ENCODE measurements at places on chromosomes 13 and 19. TPM values are rescaled to one million over a fixed set of nuclear protein-coding genes. Genes with fewer than 3 reads are reported as not detected.

GRCh38 chr13:49148405-49148804, 71.7 kb upstream of the MLNR start:
- no peak for DNase-seq

ZNF415 gene
- not detected for total RNA-seq

DNA sequence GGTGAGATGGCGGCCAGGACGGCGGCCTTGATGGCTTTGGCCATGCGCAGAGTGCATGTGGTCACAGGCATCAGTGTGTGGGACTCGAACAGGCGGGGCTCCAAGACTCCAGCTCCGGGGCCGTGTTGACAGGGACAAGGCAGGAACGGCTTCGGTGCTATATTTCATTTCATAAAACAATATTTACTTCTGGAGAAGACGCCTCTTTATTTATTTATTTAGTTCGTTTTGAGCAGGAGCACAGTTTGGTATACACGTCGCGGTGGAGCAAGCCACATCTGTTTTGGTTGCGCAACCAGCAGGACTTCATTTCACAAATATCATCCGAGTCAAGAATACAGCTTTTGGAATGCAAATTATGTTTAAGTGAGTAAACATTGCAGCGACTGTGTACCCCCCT, 166.7 kb upstream of the TSHZ3 start:
- no peak for DNase-seq

GRCh38 chr13:105773241-105773640, 762.2 kb downstream of the EFNB2 start:
- no peak for DNase-seq

ZNF541 gene
- not detected for total RNA-seq

FLT3LG gene
- total RNA-seq: 6.8 TPM

CD177 gene
- not detected for total RNA-seq

SIGLEC8 gene
- not detected for total RNA-seq

GRCh38 chr19:1777149-1777548, 23.8 kb downstream of the ONECUT3 start:
- no peak for DNase-seq

- no peak for DNase-seq
Measured at GRCh38 chr13:90713441-90714133, 633.9 kb upstream of the MIR17HG start.

DNA sequence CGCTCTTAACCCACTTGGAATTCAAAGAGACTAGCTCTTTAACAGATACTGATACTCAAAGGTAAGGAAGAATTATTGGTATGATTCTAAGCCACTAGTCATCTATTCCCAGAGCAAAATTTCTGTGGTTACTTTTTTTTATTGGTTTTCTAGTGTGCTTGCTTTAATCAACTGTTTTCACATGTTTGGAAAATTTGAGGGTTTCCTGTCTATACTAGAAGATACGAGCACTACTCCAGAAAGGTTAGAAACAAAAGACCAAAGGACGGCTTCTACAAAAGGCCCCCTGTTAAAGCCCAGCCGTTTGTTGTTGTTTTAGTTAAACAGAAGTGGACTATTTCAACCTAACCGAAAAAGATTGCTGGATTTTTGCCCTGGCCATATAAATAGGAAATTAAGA, 18.5 kb upstream of the LPAR6 start:
- no peak for DNase-seq

TPGS1 gene
- 40.7 TPM for total RNA-seq

DNA sequence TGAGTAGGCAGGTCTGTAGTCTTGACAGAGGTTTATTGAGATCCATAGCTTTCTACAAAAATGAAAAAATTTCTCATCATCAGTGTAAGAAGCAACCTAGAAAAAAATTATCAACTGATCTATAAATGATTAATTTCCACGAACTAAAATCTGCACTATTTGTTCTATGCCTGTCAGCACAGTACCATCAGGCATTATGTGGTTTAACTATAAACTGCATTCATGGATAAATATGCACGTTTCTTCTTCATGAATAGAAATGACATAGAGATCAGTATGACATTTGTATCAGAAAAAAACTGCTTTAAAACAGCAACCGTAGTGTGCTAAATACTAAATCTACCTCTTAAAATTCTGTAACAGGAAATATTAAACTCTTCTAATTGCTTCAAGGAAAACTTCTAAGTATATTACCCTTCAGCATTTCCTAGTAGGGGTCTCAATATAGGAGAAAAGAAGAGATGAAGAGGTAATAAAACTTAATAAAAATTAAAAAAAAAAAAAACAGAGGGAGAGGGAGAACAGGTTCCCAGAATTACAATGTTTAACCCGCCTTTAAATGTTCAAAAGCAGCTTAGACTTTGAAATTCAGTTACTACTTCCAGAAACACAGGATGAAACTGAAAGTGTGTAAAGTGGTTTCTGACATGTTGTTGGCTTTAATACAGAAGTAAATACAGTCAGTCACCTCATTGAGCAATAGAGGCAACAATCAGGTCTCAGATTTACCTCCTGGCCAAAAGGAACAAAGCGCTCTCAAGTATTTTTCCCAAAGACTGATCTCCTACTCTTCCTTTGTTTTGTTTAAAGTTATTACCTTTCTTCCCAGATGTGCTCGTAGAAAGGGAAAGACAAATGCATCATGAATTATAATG, 144.4 kb downstream of the DIAPH3 start:
- no peak for DNase-seq

DNA sequence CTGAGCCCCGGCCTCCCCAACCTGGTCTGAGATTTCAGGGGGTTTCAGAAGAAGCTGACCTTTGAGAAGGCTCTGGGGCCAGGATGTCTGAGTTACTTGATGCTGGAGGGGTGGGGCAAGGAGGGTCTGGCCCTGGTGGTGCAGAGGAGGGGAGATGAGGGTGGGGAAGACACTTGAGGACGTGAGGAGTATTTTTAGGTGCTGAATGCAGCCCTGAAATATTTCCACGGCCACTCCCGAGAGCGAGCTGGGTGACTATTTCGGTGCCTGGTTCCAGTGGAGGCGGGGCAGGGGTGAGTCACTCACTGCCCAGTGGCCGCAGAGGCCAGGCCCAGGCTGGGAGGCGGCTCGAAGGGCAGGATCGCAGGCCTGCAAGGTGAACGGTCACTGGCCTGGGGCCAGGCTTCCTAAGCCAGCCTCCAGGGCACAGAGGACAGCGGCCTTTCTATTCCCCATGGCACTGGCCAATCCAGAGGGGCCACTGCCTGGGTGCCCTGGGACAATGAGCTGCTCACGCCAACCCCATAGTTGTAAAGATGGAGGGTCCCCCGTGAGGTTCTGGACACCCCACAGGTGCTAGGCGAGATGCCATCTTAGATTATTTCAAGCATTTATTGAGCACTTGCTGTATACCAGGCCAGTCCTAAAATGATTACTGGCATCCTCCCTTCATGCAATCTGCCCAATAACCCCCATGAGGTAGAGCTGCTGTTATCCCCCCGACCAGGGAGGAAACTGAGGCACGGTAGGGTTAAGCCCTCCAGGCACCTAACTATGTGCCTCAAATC, 19.7 kb upstream of the JUND start:
- peak; percentile 68 for DNase-seq

DNA sequence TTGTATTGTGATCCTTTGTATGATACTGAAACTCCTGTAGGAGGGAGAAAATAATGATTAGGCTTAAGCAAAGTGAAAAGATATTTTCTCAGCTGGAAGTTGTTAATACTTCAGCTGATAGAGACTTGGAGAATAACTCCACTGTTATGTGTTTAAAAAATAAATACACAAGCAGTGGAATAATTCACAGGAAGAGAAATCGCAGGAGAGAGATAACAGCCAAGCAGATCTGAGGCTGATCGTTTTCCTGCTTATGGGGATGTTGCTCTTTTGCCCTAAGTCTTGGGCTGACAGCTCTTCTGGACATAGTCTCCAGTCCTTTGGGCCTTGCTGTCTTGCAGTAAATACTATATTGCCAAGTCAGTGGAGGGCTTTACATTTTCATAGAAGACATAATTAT, 93.3 kb downstream of the OLFM4 start:
- DNase-seq: no peak

CCDC8 gene
- not detected for total RNA-seq

- no peak for DNase-seq
Measured at GRCh38 chr13:41851351-41851750, 109.6 kb downstream of the VWA8 start.

DNA sequence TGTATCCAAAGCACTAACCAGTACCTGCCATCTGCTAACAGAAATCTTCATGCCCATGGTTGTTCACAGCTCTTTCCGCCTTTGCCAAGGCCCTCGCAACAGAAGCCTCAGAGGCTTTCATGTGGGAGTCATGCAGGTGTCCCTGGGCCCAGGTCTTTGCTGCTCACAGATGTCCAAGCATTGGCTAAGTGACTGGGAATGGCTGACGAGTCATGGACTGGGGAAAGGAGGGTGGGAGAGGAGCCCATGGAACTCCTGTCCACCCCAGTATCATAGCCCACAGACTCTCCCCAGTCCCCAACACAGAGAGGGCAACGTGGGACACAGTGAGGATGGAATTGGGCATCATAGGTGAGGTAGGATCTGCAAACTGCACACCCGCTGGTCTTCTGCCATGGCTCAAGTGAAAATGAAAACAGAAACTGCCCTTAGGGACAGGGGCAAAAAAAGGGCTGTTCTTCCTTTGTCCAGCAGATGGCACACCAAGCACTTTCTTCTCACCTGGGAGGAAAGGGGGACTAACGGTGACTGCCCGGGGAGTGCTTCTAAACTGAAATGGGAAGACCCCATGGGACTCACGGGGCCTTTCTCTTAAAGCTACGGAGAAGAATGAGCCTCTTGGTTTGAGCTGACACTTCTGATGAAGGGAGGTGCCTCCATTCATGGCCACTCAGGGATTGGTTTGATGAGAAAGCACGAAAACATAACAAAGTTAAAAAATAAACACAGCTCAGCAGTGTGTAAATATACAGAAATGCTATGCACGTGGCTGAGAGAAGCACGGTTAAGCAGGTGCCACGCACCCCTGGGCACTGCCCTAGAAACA, 11.1 kb upstream of the DHRS12 start:
- DNase-seq: peak; percentile 68

SOX1 gene
- total RNA-seq: not detected

A1BG gene
- total RNA-seq: 20.3 TPM

- DNase-seq: no peak
Measured at GRCh38 chr13:42891591-42891990, 100.5 kb downstream of the EPSTI1 start.

CKM gene
- total RNA-seq: not detected

- DNase-seq: no peak
Measured at GRCh38 chr19:6429419-6430221, 3.9 kb downstream of the SLC25A41 start.

ZNF226 gene
- 21.8 TPM for total RNA-seq

GRCh38 chr13:42478531-42479156, 95.3 kb upstream of the TNFSF11 start:
- peak; percentile 32 for DNase-seq

GRCh38 chr19:55283548-55284377, at the start of gene BRSK1:
Gene BRSK1 (plus strand): TSS chr19:55283997. CDS start chr19:55284443, 446 bp downstream.
- no peak for DNase-seq

GRCh38 chr13:85093808-85094207, 705.4 kb downstream of the SLITRK6 start:
- DNase-seq: peak; percentile 51

HNRNPM gene
- 109 TPM for total RNA-seq

PLPP2 gene
- 104 TPM for total RNA-seq

GRCh38 chr13:113542751-113543424, 41.7 kb upstream of the TFDP1 start:
- DNase-seq: no peak

CHAMP1 gene
- 26.3 TPM for total RNA-seq

GRCh38 chr13:113905942-113906341, 42.1 kb upstream of the GAS6 start:
- no peak for DNase-seq

- no peak for DNase-seq
Measured at GRCh38 chr13:95035311-95036109, 265.7 kb downstream of the ABCC4 start.

AMER2 gene
- total RNA-seq: not detected

ZNF613 gene
- total RNA-seq: 9.0 TPM

GRCh38 chr13:49694446-49694845, 3.2 kb upstream of the EBPL start:
- DNase-seq: no peak

DNA sequence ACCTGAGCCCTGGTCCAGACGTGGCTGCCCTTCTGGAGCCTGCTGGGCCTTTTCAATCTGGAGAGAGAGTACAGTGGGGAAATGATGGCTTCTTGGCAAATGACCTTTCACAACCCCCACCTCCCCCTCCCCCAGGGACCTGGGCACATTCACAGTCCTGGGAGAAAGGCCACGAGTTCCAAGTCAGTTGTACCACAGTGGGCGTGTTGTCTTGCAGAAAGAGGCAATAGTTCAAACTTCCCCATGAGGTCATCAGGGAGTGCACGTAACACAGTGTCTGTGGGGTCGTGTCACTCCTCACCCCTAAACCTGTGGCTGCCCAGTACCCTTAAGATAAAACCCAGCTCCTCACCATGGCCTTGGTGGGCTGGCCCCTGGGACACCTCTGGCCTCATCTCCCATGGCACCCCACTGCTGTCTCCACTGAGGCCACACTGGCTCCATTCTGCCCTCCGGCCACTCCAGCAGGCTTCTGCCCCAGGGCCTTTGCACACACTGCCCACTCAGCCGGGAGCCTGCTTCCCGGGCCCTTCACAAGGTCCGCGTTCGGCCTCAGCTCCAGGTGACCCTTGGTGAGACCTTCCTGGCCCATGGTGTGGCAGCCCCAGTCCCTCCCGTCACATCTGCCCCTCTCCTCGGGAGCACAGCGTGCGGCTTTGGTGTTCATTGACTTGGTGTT, 13.3 kb downstream of the PLIN4 start:
- DNase-seq: no peak

PRR22 gene
- 5.9 TPM for total RNA-seq

DNA sequence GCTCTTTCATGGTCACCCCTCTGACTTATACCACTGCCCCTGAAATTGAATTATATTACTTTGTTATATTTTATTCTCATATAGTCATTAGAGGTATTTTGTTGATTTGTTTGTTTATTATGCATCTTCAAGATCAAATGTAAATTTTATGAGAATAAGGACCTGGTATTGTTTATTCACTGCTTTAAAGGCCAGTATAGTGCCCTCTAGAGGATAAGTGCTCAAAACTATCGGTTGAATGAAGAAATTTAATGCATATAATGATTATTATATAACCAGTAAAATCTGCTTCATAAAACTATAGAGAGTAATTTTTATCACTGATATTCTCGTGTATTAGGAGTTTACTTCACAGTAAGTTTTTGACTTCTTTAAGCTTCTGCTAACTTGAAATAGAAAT, 1401.9 kb downstream of the SLITRK1 start:
- DNase-seq: no peak

PEG3 gene
- not detected for total RNA-seq

- DNase-seq: peak; percentile 94
Measured at GRCh38 chr19:37172368-37173366, at the start of gene ZNF585A. Gene ZNF585A (minus strand): TSS chr19:37172695. CDS start chr19:37169910, 2,785 bp downstream.

RNF225 gene
- total RNA-seq: 0.24 TPM

ZNF8 gene
- 3.1 TPM for total RNA-seq

FFAR1 gene
- not detected for total RNA-seq

ATP4A gene
- total RNA-seq: not detected

UNC13A gene
- total RNA-seq: 0.07 TPM

- DNase-seq: peak; percentile 89
Measured at GRCh38 chr19:18385675-18386542, at the start of gene GDF15. Gene GDF15 (plus strand): TSS chr19:18386158. CDS start chr19:18386190, 32 bp downstream.

ZNF418 gene
- total RNA-seq: not detected

ACER1 gene
- not detected for total RNA-seq

- DNase-seq: no peak
Measured at GRCh38 chr19:34276614-34277013, 22.3 kb downstream of the GARRE1 start.

GRCh38 chr13:21668732-21669275, 2.1 kb upstream of the FGF9 start:
- DNase-seq: no peak

Measured in HT1080 (cell line).